ENCODE measurements at places on chromosomes 13 and 19. TPM values are rescaled to one million over a fixed set of nuclear protein-coding genes. Genes with fewer than 3 reads are reported as not detected.

GRCh38 chr13:99704390-99704789 lies 203.1 kb downstream of the TM9SF2 start:
- no peak for DNase-seq

- peak; percentile 1 for DNase-seq
Observed at GRCh38 chr19:53396525-53396868, 1.5 kb downstream of the ZNF765 start.

DNA sequence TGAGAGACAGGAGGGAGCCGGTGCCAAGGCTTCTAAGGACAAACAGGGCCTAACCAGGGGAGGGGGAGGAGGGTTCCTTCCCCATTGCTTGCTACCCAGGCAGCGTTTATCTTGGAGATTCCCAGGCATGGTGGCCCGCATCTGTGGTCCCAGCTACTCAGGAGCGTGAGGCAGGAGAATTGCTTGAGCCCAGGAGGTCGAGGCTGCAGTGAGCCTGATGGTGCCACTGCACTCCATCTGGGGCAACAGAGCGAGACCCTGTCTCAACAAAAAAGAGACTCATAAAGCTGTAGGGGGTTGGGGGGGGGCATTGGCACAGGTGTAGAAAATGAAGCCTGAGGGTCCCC lies 11.4 kb downstream of the TIMM13 start:
- DNase-seq, result no peak

- DNase-seq, result peak; percentile 33
Observed at GRCh38 chr19:1754636-1755466, 1.5 kb downstream of the ONECUT3 start.

DNA sequence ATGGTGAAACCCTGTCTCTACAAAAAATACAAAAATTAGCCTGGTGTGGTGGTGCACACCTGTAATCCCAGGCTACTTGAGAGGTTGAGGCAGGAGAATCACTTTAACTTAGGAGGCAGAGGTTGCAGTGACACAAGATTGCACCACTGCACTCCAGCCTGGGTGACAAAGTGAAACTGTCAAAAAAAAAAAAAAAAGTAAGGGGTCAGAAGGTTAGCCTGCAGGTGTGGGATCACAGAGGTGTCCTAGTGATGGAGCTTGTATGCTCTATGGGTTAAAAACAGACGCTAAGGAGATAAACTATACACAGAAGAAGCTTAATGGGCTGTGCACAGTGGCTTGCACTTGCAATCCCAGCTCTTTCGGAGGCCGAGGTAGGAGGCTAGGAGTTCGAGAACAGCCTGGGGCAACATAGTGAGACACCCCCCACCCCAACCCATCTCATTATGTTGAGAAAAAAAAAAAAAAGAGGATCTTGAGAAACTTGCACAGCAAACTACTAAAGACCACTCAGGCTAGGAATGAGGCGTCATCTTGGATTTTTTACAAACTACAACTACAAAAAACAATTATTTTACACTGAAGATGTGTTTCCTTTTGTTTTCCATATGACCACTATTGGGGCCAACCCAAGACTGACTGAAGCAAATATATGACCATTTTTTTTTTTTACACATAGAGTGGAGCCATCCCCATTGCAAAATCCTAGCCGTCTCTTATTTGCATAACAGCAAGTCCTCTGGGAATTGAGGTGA lies 7.9 kb downstream of the FOSB start:
- peak; percentile 41 for DNase-seq

DNA sequence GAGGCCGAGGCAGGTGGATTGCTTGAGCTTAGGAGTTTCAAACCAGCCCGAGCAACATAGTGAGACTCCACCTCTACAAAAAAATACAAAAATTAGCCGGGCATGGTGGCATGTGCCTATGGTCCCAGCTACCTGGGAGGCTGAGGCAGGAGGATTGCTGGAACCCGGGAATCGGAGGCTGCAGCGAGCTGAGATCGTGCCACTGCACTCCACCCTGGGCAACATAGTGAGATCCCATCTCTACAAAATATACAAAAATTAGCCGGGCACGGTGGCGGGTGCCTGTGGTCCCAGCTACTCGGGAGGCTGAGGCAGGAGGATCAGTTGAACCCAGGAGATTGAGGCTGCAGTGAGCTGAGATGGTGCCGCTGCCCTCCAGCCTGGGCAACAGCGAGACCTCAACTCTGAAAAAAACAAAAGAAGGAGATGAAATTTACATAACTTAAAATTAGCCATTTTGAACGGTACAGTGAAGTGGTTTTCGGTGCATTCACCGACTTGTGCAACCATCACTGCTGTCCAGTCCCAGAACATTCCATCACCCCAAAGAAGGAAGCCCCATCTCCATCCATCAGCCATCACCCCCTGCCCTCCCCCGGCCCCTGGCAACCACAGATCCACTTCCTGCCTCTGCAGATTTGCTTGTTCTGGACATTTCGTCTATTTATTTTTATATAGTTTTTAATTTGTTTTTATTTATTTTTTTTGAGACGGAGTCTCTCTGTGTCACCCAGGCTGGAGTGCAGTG lies 1.6 kb upstream of the AZU1 start:
- DNase-seq, result no peak

The FFAR3 gene
- polyA plus RNA-seq, result not detected

DNA sequence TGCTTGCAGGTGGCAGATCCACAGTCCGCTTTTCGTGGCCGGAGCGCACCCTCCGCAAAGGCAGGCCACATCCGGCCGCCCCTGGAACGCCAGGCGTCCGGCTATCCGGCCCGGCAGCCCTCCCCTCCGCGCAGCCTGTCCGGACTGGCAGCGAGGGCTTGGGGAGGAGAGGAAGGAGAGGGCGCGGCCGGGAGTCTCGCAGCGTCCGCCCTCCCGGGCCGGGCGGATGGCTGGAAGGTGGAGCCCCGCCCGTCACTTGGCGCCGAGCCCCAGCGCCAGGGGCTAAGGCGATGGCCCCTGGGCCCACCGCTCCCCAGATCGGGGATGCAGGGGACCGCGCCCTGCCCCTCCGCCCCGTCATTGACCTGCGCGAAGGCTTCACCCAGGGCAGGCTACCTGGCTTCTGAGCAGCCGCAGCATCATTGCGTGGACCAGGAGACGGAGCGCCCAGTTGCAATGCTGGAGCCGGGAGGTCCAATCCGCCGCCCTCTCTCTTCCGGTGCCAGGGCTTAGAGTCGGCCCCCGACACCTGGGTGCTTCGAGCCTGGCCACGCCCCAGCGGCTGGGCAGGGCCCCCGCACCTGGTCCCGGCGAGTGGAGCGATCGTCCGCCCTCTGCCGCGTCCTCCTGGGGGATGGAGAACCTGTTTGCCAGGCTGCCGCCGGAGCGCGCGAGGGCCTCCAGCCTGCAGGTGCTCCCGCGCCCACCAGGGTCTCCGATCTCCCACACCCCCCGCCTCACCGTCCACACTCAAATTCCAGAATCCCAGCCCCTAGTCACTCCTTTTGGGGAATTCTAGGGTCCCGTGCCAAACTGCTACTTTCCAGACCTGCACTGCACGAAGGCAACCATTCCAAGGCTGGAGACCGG lies at the start of gene FUT1:
Gene FUT1, minus strand, starts transcription at position 146 of the 870 bp plus-strand sequence. CDS start 1,360 bp downstream, outside the sequence.
- DNase-seq, result peak; percentile 39

- DNase-seq, result peak; percentile 34
Observed at GRCh38 chr13:42997381-42997780, 5.3 kb upstream of the EPSTI1 start.

GRCh38 chr13:113863524-113864272 lies at the start of gene GAS6:
TSS of gene GAS6 (minus strand) at chr13:113864076. CDS start at chr13:113863920, 156 bp downstream.
- DNase-seq, result peak; percentile 76

GRCh38 chr13:73519396-73520116 lies 460.8 kb downstream of the KLF5 start:
- DNase-seq, result no peak

- DNase-seq, result peak; percentile 47
Observed at GRCh38 chr13:50387051-50387581, 371.9 kb downstream of the KCNRG start.

DNA sequence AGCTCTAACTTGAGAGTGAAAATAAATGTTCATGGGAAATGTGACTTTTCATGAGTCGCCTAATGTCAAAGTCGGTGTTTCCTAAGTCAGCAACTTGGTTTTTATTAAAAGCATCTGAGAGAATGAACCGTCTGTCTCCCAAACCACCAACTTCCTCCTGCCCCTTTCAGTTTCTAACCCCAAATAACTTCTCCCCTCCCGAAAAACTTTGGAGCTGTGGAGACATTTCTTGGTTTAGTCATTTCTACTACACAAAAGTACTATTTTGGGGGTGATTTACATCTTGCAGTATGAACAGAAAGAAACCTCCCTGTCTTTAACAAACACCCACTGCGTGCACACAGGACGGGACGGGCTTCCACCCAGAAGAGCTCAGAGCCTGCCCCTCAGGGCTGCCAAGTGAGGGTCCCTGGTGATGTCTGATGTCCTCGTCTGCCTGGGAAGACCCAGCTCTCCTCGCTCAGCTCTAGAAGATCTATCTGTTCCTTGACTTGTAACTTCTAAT lies 65.0 kb downstream of the RASA3 start:
- DNase-seq, result peak; percentile 85

The IGFL1 gene
- polyA plus RNA-seq, result not detected

The GNG14 gene
- not detected for polyA plus RNA-seq

- peak; percentile 87 for DNase-seq
Observed at GRCh38 chr19:10864538-10864899, 6.8 kb upstream of the CARM1 start.

- no peak for DNase-seq
Observed at GRCh38 chr13:99172951-99173350, 27.7 kb upstream of the UBAC2 start.

DNA sequence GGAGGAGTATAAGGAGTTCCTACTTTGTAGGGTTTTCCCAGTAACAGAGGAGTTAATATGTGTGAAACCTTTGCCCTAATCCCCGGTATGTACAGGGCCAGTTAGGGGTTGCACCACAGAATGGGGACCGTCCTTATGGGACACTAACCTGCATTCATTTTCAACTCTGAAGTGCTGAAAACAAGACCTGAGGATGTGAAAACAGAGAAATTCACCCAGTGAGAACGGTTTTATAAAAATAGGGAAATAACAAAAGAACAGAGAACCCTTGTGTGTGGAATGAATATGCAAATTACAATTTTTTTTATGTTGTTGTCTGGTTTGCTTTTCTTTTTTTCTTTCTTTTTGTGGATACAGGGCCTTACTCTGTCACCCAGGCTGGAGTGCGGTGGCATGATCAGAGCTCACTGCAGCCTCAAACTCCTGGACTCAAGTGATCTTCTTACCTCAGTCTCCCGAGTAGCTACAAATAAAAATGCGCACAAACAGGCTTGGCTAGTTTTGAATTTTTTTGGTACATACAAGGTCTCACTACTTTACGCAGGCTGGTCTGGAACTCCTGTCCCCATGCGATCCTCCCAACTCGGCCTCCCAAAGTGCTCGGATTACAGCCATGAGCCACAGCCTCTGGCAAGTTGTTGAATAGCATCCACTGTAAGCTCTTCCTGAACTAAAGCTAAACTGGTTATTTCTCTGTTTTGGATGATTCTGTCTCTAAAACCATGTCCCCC lies 10.6 kb downstream of the CLC start:
- no peak for DNase-seq

The ZNF146 gene
- 60.0 TPM for polyA plus RNA-seq

DNA sequence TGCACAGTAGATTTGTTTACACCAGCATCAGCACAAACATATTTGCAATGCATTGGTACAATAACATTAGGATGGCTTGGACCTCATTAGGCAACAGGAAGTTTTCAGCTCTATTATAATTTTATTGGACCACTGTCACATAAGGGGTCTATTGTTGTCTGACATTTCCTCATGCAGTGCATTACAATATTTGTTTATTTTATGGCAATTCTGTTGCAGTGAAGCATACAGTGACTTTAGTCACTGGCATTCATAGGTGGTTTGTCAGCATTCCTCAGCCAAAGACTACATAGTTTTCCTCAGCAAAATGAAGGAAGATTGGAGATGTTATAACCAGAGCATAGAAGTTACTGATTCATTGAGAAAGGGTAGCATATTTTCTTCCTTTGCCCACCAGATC lies 1732.9 kb downstream of the PCDH9 start:
- DNase-seq, result no peak

All from GM23248 (cell line).